ENCODE measurements at places on chromosomes 12 and 14.

GRCh38 chr14:93869427-93869826 lies 57.7 kb upstream of the FAM181A start:
- no peak for DNase-seq

DNA sequence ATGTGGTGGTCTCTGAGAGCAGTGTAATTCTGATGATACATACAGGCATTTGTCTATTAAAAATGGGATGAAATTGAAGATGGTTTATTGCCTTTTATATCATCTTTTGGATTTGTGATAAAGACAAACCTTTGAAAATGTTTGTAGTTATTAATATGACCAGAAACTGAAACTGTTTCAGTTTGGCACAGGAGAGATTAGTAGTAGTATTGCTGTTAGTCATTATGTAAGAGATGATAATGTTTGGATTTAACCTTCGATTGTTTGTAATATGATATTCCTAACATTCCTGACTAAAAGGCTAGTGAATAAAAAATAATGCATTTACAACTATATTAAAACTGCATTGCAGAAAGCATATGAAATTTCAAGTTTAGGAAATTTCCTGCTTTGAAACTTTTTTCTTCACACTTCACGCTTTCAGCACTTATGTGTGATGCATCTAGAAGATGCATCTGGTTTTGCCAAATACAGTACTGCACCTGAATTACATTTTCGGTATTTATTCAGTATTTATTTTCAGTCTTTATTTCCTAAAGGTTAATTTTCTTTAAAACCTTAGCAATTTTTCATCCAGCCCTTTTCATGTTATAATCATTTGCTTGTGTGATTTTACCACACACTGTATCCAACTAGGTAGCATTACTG lies 25.5 kb downstream of the ADIPOR2 start:
- no peak for DNase-seq

- DNase-seq: no peak
Observed at GRCh38 chr14:23620177-23620702, 15.9 kb upstream of the DHRS2 start.

- no peak for DNase-seq
Observed at GRCh38 chr14:33990790-33991189, 39.9 kb upstream of the EGLN3 start.

DNA sequence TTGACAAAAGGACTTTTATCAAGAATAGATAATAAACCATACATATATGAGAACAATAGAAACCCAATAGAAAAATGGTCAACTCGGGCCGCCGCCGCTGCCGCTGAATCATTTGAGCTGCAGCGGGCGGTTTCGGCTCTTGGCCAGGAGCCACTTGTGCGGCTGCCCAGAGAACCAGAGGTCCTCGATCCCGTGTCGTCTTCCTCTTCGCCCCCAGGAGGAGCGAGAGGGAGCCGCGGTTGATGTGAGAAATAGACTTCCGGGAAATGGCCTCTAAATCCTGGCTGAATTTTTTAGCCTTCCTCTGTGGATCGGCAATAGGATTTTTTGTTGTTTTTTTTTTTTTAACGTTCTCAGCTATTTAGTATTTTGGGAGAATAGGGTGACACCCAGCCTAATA lies 44.8 kb downstream of the CPSF6 start:
- DNase-seq: no peak

- no peak for DNase-seq
Observed at GRCh38 chr12:64780132-64780530, 20.9 kb upstream of the GNS start.

Measured in NK-92 treated with Interleukin-12 subunit alpha and Interleukin-12 subunit beta, amount 100 ng/mL, for 24 hours (cell line).